ENCODE measurements at places on chromosomes 2 and 18.
A peak's percentile ranks its signal among the peaks of the same experiment; 100 is the strongest.

DNA sequence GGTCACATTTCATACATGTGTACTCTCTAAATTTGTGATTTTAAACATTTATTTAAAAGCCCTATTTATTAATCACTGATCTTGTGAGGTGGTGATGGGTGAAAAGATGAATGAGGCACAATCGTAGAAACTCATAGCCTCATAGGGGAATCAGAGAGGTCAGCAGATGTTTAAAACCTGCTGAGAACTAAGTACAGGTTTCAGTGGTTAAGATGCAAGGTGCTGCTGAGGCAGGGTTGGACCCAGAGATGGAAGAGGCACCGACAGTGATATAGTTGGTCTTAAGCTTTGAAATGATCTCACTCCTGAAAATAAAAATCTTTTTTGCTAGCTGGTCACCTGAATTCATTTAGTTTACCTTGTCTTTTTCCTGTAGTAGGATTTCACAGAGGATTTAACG, 49.6 kb downstream of the LINC00305 start:
- no peak for DNase-seq

DNA sequence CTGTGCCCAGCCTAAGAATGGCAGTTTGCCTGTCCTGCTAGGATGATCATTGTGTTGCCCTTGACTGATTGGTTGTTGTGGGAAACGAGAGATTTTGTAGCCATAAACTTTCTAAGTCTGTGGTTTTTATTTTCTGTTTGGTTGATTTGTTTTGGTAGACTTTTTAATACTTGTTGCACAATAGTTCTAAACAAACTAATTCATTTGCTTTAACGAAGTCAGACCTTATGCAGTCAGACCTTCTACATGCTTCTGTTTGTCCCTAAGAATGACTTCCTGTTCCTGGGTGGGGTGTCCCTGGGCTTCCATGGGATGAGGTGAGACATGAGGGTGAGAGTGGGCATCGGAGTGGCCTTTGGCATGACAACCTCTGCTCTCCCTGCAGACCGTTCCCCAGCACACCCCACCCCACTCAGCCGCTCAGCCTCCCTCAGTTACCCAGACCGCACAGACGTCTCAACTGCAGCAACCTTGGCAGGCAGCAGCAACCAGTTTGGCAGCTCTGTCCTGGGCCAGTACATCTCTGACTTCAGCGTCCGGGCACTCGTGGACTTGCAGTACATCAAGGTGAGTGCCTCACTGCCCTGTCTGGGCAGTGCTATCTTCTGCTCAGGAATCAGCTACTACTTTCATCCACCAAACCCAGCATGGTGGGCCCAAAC, 7.8 kb upstream of the CNNM3 start:
- DNase-seq: no peak

DNA sequence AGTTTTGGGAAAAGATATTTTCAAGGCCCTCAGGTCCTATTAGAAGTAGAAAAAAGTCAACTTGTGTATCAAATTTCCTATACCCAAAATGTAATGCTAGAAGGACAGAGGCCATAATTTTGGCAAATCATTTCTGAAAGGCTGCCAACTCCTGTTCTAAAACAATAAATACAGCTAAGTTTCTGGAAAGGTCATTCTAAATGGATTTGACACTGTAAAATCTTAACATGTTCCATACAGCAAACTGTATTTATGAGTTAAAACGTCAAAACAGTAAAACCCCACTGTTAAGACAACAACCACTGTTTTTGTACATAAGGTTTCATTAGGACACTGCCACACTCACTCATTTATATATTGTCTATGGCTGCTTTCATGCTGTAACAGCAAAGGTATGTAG, 9.7 kb downstream of the FAM98A start:
- no peak for DNase-seq

DNA sequence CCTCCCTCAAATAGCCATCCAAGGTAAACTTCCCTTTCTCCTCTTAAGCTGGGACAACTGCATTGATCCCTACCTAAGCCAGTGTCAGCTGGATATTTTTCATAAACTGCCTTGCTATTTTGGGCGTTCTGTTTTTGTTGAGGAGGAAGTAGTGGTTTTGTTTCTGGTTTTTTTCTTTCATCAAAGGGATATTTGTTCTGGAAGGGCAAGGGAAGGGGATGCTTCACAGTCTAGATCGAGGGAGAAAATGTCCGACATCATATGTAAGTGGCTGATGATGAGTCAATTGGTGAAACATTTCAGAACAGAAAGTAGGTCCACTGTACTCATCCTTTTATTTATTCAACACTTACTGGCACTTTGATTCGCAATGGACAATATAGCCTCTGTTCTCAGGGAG, 31.0 kb downstream of the TANC1 start:
- DNase-seq: no peak

DNA sequence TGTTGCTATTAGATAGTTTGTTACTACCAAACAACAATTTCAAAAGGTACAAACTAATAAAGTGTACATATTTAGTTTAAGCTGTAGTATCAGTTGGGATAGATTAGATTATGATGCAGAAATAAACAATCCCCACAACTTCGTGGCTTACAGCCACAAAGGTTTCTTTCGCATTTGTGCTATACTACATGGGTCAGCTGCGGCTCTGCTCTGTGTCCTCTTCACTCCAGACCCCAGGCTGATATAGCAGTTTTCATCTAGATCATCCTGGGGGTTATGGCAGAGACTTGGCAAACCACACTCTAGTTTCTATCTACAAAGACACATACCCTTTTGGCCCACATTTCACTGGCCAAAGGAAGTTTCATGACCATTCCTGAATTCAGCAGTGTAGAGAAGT, 108.0 kb upstream of the SP5 start:
- DNase-seq: no peak

GRCh38 chr18:48486754-48487153, 52.1 kb upstream of the CTIF start:
- no peak for DNase-seq

GRCh38 chr2:176582176-176582575, 312.9 kb downstream of the MTX2 start:
- DNase-seq: no peak

DNA sequence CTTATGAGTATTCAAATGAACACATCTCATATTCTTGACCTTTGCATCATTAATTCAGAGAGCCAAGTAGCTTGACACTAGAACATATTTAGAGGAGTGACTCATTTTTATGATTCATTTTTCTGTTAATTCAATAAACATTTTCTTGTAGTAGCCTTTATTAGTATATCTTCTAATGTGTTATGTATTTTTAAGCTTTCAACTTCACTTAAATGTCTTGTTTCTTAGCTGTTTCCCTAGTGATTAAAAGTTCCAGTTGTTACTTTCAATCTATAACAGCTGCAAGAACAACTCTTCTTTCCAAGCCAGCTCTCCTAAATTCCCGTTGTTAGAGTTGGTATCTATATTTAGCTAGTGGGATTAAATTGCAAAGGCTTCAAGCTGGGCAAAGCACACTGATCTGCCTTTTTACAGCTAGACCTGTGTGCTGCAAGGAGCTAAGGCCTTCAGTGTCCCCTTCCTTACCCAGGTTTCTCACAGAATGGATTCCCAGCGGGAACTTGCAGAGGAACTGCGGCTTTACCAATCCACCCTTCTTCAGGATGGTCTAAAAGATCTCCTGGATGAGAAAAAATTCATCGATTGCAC, at the start of gene KLHL41:
Gene KLHL41 (plus strand): TSS at position 405 of the 588 bp plus-strand sequence. CDS start 77 bp downstream, at position 482.
- no peak for DNase-seq

DNA sequence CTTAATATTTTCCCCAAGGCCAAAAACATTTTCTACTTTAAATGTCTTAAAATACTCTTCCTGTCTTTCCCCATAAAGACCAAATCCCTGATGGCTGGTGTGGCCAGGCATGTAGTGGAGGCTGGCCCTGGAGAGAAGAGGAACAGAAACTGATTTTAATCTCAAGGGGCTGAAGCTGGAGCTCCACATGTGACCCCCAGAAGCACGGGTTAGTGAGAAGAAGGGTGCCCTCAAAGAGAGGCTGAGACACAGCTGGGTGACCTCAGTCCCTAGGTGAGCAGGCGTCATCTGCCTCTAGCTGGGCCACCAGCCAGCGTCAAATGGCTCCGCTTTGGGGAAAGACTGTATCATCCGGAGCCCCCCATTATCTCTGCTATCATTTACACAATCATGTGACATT, 19.3 kb upstream of the TMEM18 start:
- DNase-seq: no peak

- peak; percentile 92 for DNase-seq
These were observed at the start of gene RBMS1 for GRCh38 chr2:160493227-160494028. Gene RBMS1 (minus strand): TSS chr2:160493807. CDS start chr2:160493363, 444 bp downstream.

- peak; percentile 84 for DNase-seq
These were observed 30.2 kb upstream of the IL1R2 start for GRCh38 chr2:101961338-101962191.

DNA sequence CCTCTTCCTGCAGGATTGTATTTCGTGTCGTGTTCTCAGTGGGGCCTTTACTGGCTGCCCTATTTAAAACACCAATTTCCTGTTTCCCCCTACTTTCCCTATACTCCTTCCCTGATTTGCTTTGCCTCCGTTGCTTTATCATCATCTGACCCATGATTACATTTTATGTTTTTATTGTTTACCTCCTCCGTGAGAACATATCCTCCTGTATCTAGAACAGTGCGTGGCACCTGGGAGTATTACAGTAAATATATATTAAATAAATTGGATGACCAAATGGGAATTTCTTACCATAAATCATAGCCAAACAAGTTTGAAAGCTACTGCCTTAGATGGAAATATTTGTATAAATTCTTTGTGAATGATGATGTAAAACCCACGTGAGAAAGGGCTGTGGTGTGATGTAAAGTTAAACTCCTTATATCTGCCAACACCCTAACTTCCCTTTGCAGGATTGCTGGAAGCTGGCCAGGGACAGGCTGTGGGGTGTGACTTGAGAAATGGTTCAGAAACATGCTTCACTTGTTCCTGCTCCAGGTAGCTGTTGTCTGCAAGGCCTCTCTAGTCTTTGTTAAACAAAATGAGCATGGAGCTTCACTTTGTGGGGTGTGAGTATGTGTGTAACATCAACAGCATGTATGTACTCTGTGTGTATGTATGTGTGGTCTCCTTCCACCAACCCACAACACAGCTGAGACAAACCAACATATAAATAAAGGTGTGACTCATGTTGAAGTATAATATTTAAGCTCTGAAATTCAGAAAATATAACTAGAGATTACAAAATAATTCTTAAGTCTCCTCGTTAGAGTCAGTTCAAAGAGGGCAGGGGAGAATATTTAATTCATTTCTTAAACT, 40.3 kb downstream of the LHCGR start:
- DNase-seq: peak; percentile 89

DNA sequence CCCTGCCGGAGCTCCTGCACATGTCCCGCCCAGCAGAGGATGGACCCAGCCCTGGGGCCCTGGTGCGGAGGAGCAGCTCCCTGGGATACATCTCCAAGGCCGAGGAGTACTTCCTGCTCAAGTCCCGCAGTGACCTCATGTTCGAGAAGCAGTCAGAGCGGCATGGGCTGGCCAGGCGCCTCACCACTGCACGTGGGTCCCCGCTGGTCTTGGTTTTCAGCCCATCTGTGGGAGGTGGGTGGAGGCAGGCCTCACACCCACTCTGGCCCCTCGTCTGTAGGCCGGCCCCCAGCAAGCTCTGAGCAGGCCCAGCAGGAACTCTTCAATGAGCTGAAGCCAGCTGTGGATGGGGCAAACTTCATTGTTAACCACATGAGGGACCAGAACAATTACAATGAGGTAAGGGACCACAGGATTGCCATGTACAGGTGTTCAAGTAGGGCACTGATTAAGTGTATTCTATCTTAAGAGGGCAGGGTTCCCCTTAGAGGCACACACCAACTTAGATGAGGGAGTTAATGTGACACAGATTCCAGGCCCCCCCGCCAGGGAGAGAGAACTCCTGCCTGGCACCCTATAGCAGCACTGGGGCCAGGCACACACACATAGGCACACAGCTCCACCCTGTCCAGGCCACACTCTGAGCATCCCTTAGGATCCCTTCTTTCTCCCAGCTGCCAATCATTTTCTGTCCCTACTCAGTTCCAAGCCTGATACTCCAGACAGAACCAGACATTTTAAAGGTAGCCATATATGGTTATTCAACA, 5.4 kb upstream of the CHRNG start:
- no peak for DNase-seq

DNA sequence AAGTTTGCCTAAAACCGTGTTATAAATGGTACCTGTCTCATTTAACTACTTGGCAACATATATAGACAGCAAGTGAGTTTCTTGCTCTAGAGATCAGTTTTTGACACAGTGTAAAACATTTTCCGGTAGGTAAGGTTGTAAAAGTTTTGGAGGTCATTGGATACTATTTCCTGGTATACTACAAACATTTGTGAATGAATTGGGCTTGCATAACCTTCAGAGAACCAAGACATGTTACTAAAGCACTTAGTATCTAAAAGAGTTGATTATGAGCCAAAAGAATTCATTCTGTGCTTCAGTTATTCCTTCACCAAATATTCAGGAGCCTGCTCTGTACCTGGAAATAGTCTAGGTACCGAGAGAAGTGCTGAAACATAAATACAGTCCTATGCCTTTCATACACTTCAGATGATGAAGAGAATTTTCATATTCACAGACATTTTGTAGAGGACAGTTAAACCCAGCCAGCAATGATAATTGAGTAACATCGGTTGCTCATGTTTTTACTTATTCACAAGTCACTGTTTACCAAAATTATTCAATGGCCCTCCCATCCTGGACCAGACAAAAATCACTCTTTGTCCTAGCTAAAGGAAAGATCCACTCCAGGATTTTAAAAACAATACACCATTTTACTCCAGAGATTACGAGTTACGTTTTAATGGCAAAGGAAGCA, 319.4 kb upstream of the RBMS1 start:
- no peak for DNase-seq

GRCh38 chr18:21254576-21254975, 12.5 kb downstream of the GREB1L start:
- DNase-seq: no peak

GRCh38 chr2:183919926-183920325, 678.4 kb upstream of the ZNF804A start:
- DNase-seq: no peak

- DNase-seq: no peak
These were observed 47.1 kb downstream of the EFR3B start for GRCh38 chr2:25088817-25089516.

DNA sequence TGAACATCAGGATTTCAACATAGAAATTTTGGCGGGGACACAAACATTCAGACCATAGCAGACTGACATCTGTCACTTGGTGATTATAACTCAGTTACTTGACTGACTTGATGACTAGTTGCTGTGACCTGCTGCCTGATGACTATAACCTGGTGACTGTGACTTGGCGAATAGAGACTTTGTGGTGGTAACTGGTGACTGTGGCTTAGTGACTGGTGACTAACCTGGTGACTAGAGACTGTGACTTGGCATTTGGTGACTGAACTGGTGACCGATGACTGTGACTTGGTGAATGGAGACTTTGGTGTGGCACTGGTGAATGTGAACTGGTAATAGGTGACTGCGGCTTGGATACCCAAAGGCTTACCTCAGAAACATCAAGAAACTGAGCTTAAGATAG, 563.1 kb upstream of the FAM98A start:
- no peak for DNase-seq

- peak; percentile 41 for DNase-seq
These were observed 423.8 kb upstream of the MEX3C start for GRCh38 chr18:51621113-51621863.

GRCh38 chr2:6359964-6360363, 505.7 kb downstream of the CMPK2 start:
- no peak for DNase-seq

Measured in stomach (tissue), 19 donors.